ENCODE measurements at places on chromosomes 13 and 19.

DNA sequence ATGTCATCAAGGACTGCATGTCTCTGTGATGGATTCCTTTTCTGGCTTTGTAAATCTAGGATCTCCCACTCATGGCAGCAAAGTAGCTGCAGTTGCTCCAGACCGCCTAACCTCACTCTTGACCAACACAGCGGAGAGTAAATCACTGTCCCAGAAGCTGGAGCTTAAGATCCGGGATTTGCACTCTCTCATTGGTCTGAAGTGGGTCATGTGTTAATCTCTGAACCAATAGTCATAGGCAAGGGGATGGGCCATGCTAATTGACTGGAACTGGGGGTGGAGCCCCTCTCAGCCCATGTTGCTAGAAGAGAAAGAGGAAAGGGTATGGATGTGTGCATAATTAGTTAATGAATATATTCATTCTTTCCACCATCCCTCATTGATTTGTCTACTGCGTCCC lies 34.0 kb downstream of the VAV1 start:
- no peak for DNase-seq

- no peak for DNase-seq
These were observed 32.5 kb downstream of the BRD4 start for GRCh38 chr19:15299568-15300409.

DNA sequence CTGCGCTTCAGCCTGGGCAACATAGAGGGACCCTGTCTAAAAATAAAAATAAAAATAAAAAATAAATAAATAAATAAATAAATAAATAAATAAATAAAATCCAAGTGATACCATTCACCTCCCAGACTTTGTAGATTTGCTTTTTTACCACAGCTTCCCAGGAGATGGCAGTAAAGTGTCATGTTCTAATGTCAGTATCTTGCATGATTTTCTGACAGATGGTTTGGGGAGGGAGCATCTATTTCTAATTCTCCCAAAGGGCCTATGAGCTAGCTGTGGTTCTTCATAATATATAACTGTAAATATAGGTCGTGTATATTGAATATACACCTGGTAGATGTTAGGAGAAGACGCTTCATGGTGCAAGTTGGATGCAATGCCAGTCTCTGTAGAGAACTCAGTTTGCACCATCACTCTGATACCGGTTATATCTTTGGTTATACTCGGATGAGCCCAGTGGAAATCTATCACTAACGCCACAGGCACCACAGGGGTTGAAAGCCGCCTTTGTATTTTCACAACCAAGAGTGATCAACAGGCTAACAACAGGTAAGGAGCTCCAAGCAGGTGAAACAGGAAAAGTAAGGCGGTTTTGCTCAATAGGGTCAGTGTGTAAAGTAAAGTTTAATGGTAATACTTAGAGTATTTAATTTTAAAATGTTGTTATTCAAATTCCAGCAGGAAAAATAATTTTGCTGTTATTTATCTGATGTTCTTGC lies 13.9 kb downstream of the APLP1 start:
- peak; percentile 65 for DNase-seq

GRCh38 chr13:74135326-74136083 lies 1.3 kb upstream of the KLF12 start:
- peak; percentile 45 for DNase-seq

- no peak for DNase-seq
These were observed 121.7 kb downstream of the POSTN start for GRCh38 chr13:37476874-37477273.

DNA sequence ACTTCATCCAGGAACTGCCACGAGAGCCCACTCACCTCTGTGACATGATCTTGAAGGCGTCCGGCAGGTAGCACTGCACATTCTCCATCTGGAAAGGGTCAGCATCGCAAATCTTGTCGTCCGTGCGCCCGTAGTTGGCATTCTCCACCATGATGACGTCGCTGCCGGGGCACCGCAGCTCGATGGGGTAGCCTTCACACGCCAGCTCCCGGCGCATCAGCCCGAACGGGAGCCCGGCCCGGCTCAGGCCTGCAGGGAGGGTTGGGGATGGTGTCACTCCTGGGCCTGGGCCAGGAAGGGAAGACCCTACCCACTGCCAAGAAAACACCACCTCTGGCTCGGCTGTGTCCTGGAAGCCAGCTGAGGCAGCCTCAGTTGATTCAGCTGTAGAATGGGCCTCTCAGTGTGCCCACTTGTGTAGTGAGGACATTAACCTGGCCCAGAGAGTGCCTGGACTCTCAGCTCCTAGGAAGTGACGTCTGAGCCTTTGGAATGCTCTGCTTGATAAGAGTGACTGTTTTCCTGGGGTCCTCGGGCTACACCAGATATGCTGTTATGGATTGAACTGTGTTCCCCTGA lies 28.4 kb downstream of the ADGRL1 start:
- no peak for DNase-seq

GRCh38 chr13:46648166-46648607 lies 95.2 kb downstream of the LRCH1 start:
- DNase-seq: no peak

DNA sequence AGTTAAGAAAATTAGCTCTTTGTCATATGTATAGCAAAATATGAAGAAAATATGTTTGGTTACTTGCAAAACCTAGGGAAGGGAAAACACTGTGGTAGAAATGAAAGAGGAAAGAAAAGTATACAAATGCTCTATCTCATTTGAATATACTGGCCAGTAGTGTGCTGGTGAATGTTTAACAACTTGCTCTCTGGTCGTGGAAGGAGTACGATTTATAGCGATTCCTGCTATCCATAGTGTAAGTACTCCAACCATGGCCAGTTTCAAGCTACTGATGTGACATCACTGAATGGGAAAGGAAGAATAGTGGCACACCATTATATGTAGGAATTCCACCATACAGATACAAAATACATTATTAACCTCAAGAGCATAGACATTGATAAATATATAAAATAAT lies 9.3 kb downstream of the BORA start:
- DNase-seq: no peak

GRCh38 chr13:31431722-31432137 lies 232.0 kb downstream of the B3GLCT start:
- DNase-seq: peak; percentile 23

DNA sequence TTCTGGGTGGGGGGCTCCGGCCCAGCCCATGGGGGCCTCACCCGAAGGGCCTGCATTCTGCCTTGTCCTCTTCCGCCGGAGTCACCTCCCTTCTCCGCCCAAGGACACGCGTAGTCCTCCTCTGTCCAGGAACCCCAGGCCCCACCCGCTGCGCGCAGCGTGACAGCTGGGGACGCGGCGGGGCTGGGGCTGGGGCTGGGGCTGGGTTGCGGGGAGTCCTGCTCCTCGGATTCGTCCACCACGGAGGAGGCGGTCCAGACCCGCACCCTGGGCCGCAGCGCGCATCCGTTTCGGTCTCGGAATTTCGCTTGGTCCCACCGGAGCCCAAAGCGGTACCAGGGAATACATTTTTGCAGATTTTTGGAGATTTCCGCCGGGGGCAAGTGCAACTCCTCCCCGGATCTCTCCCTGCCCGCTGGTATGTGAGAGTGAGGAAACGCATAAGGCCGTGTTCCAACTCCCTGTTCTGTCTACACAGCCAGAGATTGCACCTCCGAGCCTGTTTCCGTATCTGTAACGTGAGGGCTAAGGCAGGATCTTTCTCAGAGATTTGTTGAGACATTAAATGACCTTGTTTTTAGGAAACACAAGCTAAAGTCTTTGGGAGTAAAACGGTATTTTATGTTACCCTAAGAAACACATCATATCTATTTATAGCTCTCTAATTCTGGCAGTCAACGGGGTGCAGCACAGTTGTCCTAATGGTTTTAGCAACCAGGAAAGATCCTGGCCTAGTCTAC lies at the start of gene COX7A1:
COX7A1 (minus strand) TSS at position 96 of the 740 bp plus-strand sequence; CDS start at position 56, 40 bp downstream.
- DNase-seq: no peak

GRCh38 chr19:58060231-58060630 lies 1.1 kb downstream of the ZNF135 start:
- DNase-seq: no peak

DNA sequence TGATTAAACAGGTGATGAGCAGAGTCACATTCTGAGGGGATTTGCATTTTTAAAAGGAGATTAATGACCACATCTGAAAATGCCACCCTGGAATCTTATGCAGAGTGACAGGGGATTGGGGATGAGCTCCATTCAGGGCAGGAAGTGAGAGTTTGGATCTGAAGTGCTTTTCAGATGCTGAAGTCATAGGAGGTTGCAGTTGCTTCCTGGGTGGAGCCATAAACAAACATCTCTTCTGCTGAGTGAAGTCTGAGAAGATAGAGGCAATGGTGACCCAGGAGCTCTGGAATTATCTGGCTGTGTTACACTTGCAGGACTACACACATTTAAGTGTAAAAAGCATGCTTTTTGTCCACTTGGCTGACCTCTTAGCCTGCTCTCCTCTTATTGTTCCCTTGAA lies 51.4 kb upstream of the PSG8 start:
- DNase-seq: no peak

DNA sequence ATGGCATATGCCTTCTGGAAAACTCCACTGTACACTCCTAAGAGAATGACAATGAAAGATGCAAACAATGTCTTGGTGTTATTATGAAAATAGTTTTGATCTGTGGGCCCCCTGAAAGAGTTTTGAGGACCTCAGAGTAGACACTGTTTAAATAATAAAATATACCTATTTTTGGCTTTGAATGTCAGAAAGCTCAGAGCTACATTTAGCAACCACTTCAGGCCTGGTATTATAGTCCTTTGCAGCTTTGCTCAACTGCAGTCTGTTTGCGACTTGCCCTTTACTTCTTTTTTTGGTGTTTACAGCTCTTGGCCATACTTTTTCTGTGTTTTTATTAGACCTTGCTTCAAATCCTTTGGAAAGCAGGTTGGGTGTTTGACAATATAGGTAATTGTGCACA lies 5.8 kb upstream of the UBE2L5 start:
- no peak for DNase-seq

DNA sequence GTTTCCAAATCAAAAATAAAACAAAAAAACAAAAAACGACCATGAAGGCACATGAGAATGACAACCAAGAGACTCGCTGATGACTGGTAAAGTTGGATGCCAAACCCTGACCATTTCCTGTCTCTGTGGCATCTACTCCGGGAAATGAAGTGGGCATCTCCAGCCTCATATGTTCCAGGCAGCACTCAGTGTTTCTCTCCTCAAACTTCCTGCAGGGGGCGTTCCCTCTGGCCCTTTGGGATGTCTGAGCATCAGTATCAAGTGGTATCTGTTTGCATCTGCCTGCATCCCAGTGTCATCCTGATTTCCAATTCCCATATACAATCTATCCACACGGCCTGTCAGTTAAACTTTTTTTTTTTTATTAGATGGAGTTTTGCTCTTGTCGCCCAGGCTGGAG lies 9.8 kb upstream of the SIGLEC12 start:
- no peak for DNase-seq

DNA sequence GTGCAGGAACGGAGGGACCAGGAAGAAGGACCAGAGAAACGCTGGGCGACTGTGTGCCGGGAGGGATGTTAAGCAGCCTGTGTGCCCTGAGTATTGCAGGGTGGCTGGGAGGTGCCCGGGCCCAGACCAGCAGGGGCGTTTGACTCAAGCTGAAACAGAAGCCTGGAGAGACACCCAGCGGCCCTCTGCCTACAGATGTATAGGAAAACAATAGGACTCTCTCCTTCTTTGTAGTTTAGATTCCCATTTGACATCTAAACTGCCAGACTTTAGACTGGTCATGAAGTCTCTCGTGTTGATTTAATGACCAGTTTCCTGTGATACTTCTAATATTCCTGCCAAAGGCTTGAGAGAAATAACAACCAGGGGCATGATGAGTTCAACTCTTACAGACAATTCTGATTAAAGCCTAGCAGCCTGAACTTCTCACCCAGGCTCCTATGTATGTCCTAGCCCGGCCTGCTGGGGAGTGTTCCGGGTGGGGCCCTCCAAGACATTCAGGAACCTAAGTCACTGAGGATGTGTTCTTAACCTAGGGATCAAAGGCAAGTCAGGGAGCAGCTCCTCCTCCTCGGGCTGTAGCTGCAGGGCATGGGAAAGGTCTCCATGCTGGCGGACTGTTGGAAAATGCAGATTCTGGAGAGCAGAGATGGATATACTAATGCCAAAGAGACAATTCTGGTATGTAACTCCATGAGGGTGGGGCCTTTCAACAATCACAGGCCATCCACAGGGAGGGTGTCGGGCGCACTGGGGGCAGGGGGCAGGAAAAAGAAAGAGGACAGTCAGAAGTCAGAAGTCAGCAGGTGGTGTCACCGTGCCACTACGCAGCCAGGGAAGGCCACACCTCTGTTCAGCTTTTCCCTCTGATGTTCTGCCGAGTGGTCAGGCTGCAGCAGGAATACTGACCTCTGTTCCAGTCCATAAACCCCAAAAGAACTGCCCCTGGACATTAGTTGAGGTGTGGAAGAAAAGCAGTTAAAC lies 131.8 kb downstream of the STARD13 start:
- DNase-seq: no peak

- DNase-seq: no peak
These were observed 38.0 kb downstream of the ADGRE1 start for GRCh38 chr19:6925386-6925785.

DNA sequence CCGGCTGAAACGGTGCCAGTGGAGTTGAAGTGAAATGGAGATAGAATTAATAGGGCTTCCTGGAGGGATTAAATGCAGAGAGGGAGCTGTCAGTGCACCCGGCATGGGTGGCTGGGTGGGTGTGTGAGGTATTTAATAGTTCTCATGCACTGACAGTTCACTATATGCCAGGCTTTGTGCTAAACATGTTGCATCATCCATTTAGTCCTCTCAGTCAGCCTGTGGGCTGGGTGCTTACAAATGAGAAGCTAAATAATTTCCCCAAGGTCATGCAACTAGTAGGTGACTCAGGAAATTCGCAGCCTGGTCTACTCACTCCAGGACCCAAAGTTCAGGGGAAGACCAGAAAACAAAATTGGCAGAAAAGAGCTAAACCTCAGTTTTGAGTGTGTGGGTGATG lies 63.5 kb upstream of the SPATA13 start:
- no peak for DNase-seq

DNA sequence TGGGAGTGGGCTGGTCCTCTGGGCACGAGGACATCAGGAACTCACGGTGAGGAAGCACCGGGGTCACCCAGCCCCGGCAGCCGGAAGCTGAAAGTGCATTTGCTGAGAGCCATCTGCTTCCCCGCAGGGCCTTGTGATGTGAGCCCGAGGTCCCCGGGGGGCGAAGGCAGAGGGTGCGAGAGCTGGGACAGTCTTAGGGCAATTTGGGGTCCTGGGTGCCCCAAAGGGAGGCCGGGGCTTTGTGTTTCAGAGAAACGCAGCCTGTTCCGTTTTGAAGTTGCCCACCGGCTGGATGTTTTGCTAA lies 4.8 kb downstream of the F2RL3 start:
- DNase-seq: no peak

DNA sequence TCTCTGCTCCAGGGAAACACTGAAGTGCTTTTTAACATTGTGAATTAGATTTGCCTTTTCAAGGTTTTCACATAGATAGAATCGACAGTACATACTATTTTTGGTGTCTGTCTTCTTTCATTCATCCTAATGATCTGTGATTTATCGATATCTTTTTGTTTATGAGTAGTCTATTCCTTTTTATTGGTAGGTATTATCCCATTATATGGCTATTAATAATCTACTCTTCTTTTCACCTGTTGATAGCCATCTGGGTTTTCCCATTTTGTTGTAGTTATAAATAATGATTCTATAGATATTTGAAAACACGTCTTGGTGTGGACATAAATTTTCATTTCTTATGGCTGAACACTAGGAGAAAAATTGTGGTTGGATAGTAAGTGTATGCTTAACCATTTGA lies 262.6 kb downstream of the MAB21L1 start:
- DNase-seq: no peak

GRCh38 chr19:41845051-41845590 lies 279 bp downstream of the DMRTC2 start:
- DNase-seq: no peak
